Karpas-422 (cell line): ENCODE measurements at places on chromosomes 7 and 10.

GRCh38 chr10:77163670-77164348 is 473.8 kb downstream of the KCNMA1 start:
- H3K4me1 ChIP-seq, result no peaks in the 10 kb centered on the region
- H3K27ac ChIP-seq, result no peak overlapping the region
- no peak overlapping the region for H3K4me3 ChIP-seq

- H3K36me3 ChIP-seq, result no peaks in the 10 kb centered on the region
- no peak overlapping the region for H3K27ac ChIP-seq
- no peak overlapping the region for H3K4me3 ChIP-seq
- no peak for DNase-seq
Measured at GRCh38 chr10:51585742-51586141, 113.7 kb downstream of the CSTF2T start.

DNA sequence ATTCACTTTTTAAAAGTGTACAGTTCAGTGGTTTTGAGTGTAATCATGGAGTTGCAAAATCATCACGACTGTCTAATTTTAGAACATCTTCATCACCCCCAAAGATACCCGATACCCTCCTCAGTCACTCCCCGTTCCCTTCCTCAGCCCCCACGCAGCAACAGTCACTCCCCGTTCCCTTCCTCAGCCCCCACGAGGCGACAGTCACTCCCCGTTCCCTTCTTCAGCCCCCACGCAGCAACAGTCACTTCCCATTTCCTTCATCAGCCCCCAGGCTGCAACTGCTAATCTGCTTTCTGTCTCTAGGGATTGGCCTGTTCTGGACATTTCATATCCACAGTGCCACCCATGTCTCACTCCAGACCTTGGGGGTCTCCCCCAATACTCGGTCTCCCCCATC is 161.6 kb upstream of the PPP2R2D start:
- no peaks in the 10 kb centered on the region for H3K36me3 ChIP-seq
- DNase-seq, result no peak
- H3K27ac ChIP-seq, result no peak overlapping the region
- H3K4me3 ChIP-seq, result no peak overlapping the region

GRCh38 chr7:77184463-77184862 is 15.2 kb downstream of the FGL2 start:
- no peak overlapping the region for H3K4me3 ChIP-seq
- no peak for DNase-seq
- no peaks in the 10 kb centered on the region for H3K4me1 ChIP-seq
- no peak overlapping the region for H3K27ac ChIP-seq

GRCh38 chr10:43760514-43760913 is 111.8 kb upstream of the ZNF32 start:
- H3K4me1 ChIP-seq, result no peaks in the 10 kb centered on the region
- DNase-seq, result no peak
- no peaks in the 10 kb centered on the region for H3K36me3 ChIP-seq
- no peak overlapping the region for H3K27ac ChIP-seq

- DNase-seq, result no peak
- H3K27me3 ChIP-seq, result no peaks in the 10 kb centered on the region
- H3K27ac ChIP-seq, result no peak overlapping the region
- peaks cover 23% of the 10 kb centered on the region for H3K4me1 ChIP-seq
Measured at GRCh38 chr10:92834986-92835385, 13.3 kb upstream of the EXOC6 start.

GRCh38 chr7:44971902-44972441 is 6.8 kb downstream of the MYO1G start:
- peaks cover 11% of the 10 kb centered on the region for H3K4me1 ChIP-seq
- peaks cover 44% of the 10 kb centered on the region for H3K36me3 ChIP-seq
- no peak overlapping the region for H3K4me3 ChIP-seq
- DNase-seq, result no peak

DNA sequence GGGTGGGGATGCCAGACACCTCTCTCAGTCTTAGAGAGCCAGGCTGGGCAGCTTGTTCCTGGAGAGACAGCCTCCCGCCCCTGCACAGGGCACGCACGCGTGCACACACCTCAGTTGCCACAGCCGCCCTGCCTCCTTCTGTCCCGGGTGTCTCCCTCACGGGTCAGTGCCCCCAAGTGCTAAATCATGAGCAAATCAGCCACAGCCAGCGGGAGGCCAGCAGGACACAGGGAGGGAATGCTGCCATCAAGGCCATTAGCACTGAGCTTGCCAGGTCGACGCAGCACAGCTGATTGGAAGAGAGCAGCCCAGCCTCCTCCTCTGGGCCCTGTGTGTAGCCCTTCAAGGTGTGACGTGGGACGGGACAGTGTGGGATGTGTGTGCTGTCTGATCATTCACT is 130.4 kb downstream of the CDH23 start:
- H3K27ac ChIP-seq, result no peak overlapping the region
- no peak overlapping the region for H3K4me3 ChIP-seq
- no peaks in the 10 kb centered on the region for H3K36me3 ChIP-seq
- DNase-seq, result no peak

- no peak for DNase-seq
- H3K4me1 ChIP-seq, result no peaks in the 10 kb centered on the region
- H3K36me3 ChIP-seq, result no peaks in the 10 kb centered on the region
- no peak overlapping the region for H3K4me3 ChIP-seq
- no peaks in the 10 kb centered on the region for H3K27me3 ChIP-seq
- no peak overlapping the region for H3K27ac ChIP-seq
Measured at GRCh38 chr7:80825499-80825898, 93.4 kb downstream of the SEMA3C start.

- no peaks in the 10 kb centered on the region for H3K27me3 ChIP-seq
- no peaks in the 10 kb centered on the region for H3K36me3 ChIP-seq
- no peak overlapping the region for H3K27ac ChIP-seq
- DNase-seq, result no peak
- H3K4me1 ChIP-seq, result no peaks in the 10 kb centered on the region
Measured at GRCh38 chr7:101754424-101755159, 62.8 kb upstream of the CUX1 start.

DNA sequence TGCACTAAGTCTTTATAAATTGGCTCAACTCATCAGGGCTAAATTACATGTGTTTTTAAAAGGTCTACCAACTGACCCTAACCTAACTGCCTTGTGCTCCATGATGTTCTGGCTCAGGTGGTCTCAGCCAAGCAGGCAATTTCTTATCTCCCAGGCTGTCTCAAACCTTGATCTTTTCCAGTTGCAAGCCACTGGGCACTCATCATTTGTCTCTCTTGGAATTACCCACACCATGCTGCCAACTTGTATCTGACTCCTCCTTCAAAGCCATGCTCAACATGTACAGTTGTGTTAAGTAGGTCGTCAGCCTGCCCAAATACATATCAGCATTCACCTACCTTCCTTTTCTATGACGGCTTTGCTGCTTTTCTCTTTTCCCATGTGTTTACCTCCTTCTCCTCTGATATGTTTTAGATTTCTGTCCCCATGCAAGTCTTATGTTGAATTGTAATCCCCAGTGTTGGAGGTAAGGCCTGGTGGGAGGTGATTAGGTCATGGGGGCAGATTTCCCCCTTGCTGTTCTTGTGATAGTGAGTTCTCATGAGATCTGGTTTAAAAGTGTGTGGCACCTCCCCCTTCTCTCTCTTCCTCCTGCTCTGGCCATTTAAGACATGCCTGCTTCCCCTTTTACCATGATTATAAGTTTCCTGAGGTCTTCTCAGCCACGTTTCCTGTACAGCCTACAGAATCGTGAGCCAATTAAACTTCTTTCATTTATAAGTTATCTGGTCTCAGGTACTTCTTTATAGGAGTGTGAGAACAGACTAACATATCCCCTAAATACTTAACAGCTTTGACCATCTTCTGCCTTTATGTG is 130.0 kb downstream of the ELAPOR2 start:
- no peaks in the 10 kb centered on the region for H3K27me3 ChIP-seq
- peak; percentile 54 for DNase-seq
- H3K36me3 ChIP-seq, result no peaks in the 10 kb centered on the region
- peaks cover 28% of the 10 kb centered on the region for H3K4me1 ChIP-seq

- peak; percentile 80 for DNase-seq
- no peaks in the 10 kb centered on the region for H3K36me3 ChIP-seq
- no peak overlapping the region for H3K27ac ChIP-seq
- no peaks in the 10 kb centered on the region for H3K4me1 ChIP-seq
- no peak overlapping the region for H3K4me3 ChIP-seq
Measured at GRCh38 chr7:80699045-80699638, 60.7 kb downstream of the CD36 start.

DNA sequence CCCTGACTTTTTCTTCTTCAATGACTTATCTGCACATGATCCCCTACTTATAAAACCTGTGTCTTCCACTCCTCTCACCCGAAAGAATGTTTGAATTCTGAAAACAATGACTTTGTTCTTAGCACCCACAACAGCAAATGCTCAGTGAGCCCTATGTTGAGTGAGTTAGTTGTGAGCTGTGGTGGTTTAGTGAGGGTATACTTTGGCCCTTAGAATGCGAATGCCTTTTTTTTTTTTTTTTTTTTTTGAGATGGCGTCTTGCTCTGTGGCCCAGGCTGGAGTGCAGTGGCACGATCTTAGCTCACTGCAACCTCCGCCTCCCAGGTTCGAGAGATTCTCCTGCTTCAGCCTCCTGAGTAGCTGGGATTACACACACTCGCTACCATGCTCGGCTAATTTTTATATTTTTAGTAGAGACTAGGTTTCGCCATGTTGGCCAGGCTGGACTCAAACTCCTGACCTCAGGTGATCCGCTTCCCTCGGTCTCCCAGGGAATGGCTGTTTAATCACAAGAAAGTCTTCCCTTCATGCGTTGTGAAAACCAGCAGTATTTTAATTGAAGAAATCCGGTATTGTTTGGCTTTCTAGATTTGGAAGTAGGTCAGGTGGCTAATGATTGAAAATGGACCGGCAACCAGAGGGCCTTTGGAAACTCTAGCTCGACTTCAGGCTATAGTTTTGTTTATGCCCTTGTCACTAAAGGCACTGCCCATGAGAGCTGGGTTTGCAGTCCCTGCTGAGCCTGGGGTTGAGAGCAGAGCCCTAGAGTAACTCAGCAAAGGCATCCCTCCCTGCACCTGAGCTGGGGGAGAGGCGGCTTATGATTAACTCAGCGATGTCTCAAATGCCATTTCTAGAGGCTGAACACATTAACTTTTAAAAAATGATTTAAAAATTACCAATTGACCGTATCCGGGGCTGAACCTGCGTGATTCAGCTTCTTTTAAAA is 41.3 kb downstream of the CUX1 start:
- H3K36me3 ChIP-seq, result no peaks in the 10 kb centered on the region; the same call in 1 of the 2 replicates
- H3K4me3 ChIP-seq, result peak overlapping the region; percentile 40
- no peaks in the 10 kb centered on the region for H3K27me3 ChIP-seq
- DNase-seq, result peak; percentile 92
- peaks cover 95% of the 10 kb centered on the region for H3K4me1 ChIP-seq
- peak overlapping the region; percentile 100 for H3K27ac ChIP-seq

DNA sequence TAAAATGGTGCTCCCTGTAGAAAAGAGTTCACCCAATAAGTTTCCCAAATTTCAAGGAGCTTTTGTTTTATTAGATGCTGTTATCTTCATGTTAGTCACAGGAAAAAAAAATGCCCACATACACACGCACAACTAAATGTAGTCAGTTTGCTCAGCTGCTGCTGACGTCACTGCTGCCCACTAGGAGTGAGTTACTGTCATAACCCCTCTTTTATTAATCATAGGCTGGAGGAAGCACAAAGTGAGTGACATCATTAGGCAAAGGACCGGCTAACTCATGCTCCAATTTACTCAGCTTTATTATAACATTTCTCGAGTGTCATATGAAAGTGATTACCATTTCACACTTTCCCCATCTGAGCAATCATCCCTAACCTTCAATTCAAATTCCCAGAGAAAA is 6.7 kb upstream of the INHBA start:
- no peak overlapping the region for H3K4me3 ChIP-seq
- no peaks in the 10 kb centered on the region for H3K36me3 ChIP-seq
- DNase-seq, result no peak
- H3K27me3 ChIP-seq, result no peaks in the 10 kb centered on the region

DNA sequence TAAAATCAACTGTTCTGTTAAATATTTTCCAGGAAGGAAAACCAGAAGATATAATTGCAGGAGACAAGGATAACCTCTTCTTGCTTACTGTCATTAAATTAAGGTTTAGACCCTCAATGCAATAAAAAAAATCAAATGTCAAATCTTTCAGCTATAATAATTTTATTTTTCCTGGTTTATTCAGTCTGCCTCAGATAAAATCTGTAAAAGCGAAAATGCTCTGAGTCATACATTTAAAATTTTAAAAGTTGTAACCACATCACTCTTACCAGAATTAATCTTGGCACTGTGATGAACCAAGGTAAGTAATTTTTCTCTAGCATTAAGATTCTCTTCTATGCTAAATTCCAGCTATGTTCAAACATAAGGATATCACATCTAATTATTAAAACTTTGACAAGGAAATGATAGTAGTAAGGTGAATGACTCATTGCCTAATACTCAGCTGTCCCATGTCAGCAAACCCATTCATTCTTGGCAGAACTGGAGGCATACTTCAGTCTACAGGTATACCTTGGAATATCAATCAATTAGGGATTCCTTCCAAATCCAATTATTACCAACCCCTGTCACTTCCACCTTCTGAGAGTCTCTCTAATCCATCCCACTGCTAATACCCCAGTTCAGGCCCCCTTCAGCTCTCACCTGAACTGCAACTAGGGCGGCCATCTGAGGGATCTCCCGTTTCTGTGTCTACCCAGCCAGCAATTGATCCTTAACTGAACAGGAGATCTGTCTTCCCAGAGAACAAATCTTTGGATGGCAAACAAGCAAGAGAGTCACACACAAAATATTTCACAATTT is 434.1 kb downstream of the GRM8 start:
- H3K27ac ChIP-seq, result no peak overlapping the region
- H3K4me1 ChIP-seq, result no peaks in the 10 kb centered on the region
- no peaks in the 10 kb centered on the region for H3K36me3 ChIP-seq
- no peak overlapping the region for H3K4me3 ChIP-seq

- no peak for DNase-seq
- H3K4me3 ChIP-seq, result no peak overlapping the region
- no peak overlapping the region for H3K27ac ChIP-seq
- H3K27me3 ChIP-seq, result no peaks in the 10 kb centered on the region
Measured at GRCh38 chr10:72689660-72690059, 2.3 kb upstream of the MCU start.

DNA sequence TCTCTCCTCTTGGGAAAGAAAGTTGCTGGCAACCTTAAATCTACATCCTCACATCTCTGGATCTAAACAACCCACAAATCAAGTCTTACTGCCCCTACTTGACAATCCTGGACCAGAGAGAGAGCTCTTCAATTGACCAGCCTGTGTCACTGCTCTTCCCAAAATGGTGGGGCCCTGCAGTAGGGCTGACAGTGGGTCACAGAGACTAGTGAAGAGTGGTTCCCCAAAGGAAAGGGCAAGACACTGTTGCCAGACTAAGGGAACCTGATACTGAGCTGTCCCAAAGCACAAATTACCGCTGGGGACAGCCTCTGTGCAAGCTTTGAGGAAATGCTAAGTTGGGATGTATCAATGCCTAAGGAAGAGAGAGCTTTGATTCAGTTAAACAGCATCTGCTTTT is 4.5 kb upstream of the GPRIN2 start:
- no peaks in the 10 kb centered on the region for H3K4me1 ChIP-seq
- no peak for DNase-seq
- no peaks in the 10 kb centered on the region for H3K36me3 ChIP-seq
- no peaks in the 10 kb centered on the region for H3K27me3 ChIP-seq
- H3K27ac ChIP-seq, result no peak overlapping the region
- H3K4me3 ChIP-seq, result no peak overlapping the region

DNA sequence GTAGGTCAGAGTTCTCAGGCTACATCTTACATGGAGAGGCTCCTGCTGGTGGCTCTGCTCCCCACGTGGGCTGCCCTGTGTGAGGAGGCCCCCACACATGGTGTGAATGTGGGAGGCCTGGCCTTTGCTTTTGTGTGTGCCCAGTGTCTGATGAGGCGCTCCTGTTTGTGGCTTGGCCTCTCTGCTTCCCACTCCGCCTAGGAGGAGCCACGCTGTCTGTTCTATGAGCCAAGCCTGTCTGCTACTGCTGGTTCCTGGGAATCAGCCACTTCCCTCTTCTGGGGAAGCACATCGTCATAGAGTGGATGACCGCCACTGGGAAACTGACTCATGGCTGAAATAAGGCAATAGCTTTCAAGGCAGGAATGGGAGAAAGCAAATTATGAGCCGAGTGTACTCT is 87.1 kb downstream of the CYP26A1 start:
- no peaks in the 10 kb centered on the region for H3K4me1 ChIP-seq
- no peak overlapping the region for H3K4me3 ChIP-seq
